Left kidney (tissue), 8 donors: ENCODE measurements at places on chromosomes 2 and 18.

DNA sequence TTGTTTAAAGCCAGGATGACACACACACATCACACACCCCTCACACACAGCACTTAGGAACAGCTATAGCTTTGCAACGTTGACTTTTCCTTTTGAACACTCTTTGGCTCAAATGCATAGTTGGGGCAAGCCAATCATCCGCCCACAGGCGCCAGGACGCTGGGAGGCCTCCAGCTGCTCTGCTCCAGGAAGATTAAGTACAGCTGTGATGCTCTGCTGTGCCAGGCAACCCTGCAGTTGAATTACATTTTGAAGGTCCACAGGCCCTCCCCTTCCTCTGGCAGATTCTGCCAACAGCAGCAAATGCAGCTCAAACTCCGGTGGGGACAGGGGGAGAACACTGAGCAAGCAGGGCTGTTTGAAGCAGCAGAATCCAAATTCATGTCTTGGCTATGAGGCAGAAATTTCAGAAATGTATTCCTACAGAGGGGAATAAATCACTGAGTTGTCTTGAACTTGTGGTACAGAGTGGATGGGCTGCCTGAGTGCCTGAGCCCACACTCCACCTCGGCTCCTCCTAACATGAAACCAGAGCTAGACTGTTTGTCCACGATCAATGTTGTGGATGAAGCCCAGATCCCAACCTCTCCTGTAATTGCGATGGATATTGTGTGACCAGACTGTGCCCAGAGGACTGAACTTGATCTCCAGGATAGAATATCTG, 86.5 kb upstream of the PPP1CB start:
- no peak for DNase-seq

- DNase-seq: no peak
Observed at GRCh38 chr2:99675130-99675661, 185.4 kb upstream of the REV1 start.

DNA sequence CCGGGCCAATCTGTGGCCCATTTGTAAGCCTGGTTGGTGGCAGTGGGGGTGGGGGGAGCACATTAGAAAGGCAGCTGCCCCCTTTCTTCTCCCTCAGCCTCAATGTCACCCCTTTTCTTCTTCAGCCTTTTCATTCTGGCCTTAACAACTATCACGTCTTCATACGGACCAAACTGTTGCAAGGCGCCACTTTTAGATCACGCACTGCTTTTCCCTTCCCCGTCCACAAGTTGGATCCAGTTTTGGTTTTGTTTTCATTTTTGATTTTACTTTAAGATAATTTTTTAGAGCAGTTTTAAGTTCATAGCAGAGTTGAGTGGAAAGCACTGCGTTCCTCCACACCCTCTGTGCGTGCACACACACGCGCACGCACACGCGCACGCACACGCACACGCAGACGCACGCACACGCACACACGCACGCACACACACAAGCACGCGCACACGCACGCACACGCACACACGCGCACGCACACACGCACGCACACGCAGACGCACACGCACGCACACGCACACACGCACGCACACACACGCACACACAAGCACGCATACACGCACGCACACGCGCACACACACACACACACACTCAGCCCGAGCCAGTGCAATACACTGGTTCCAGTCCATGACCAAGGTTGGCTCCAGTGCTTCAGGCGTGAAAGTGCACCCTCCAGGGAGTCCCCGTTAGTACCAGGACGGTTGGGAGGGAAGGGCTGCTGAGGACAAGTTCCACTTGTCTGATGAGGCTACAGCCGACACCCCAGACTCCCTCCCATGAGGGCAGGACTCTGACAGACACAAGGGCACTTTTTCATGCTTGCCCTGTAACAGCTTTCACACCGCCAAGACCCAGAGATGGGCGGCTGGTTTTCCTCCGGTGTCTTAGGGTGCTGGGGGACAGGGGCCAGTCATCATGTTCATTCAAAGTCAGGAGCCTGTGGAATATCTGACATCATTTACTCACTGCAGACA, 22.4 kb downstream of the FBLN7 start:
- DNase-seq: no peak

GRCh38 chr2:195320413-195320973, 336.5 kb upstream of the SLC39A10 start:
- no peak for DNase-seq

DNA sequence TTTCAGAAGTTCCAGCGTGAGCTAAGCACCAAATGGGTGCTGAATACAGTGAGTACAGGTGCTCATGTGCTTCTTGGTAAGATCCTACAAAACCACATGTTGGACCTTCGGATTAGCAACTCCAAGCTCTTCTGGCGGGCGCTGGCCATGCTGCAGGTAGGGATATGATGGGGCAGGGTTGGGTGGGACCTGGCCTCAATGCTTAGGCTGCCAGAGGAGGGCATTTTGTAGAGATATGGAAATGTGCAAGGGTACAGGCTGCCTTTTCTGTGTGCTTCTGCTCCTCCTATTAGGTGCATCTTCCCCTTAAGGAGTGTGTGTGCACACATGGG, 22.1 kb downstream of the GCKR start:
- DNase-seq: no peak

DNA sequence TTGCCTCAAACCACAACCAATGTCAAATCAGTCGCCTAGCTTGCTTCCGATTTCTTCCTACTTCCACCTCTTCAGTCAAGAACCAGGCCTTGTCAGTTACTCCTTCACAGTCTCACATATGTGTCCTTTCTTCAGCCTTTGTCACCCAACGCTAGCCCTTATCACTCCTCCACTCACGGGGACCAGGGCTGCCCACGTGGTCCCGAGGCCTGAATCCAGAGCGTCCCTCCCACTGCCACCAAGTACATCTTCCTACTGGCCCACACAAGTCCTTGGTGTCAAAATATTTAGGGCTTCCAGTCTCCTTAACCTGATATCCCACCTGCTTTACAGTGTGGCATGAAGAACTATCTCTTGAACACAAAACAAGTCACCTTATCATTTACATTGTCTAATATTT, 119.1 kb upstream of the SPRED2 start:
- DNase-seq: no peak

GRCh38 chr2:121171625-121172119, 113.3 kb downstream of the TFCP2L1 start:
- DNase-seq: no peak

DNA sequence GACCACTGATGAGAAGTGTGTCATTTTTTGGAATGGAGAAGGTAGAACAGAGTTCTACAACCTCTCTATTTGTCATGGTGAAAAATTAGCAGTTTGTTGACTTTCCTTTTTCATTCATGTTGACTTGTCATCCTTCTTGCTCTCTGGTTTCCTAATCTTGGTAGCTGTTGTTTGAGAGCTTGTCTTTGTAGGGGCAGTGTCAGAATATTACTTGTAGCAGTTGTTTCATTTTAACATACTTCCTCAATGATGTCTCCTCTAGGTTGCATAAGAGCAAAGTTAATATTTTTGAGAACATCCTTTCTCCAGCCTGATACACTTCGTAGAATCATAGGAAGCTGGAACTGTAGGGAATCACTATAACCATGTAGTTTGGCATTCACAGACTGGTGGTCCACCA, 368.2 kb upstream of the FANCL start:
- no peak for DNase-seq

GRCh38 chr2:4415810-4416413, 712.5 kb downstream of the DCDC2C start:
- no peak for DNase-seq

- no peak for DNase-seq
Observed at GRCh38 chr2:239119346-239120126, 271.7 kb downstream of the TWIST2 start.

DNA sequence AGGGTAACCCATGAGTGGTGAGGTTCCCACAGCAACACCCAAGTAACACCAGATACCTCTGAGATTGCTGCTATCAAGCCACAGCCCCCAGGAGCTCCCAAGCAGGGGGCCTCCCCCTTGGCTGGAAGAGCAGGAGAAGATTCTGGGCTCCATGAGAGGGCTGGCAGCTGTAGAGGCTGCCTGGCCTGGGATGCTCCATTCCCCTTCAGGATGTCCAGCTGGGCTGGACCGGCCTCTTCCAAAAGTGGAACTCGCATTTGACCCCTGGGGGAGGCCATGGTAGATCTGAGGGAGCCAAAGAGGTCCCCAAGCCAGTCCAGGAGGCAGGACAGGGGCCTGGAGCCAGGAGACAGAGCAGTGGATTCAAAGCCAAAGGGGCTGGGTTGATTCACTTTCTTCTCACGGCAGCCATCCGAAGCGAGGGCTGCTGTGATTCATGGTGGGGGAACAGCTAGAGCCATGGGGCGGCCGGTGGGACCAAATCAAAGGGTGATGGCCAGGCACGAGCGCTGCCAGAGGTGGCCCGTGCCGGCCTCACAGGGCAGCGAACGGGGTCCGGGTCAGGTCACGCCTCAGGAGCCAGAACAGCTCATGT, 95.3 kb upstream of the ID2 start:
- no peak for DNase-seq

- no peak for DNase-seq
Observed at GRCh38 chr18:79928563-79928960, 22.9 kb downstream of the SLC66A2 start.

DNA sequence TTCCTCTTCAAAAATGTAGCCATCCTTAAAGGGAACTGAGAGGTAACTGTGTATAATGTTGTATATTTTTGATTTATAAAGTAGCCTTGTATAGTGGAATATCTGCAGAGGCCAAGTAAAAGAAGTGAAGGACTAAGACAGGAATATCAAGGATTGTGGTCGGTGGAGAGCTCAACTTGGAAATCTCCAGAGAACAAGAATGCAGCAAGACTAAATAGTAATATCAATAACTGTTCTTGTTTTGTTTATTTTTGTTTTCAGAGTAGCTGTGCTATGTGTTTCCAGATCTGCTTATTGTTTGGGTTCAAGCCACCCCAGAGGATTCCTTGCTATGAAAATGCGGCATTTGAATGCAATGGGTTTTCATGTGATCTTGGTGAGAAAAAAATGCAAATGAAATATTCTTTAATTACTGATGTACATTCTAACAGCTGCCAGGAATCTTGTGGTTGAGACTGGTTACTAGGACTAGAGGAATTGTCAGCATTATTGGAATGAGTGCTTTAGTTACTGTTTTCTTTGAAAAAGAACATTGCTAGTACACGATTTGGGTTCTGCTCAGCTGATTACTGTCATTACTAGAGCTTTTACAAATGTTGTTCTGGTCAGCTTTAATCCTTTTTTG, 25.0 kb downstream of the FASTKD2 start:
- no peak for DNase-seq
